Bronchus fibroblast of lung (primary cell): ENCODE measurements at places on chromosomes 4 and X. TPM values are rescaled to one million over a fixed set of nuclear protein-coding genes. Genes with fewer than 3 reads are reported as not detected.

Gene ASMT
- not detected in 2 replicates for total RNA-seq

Gene NUDT11
- 8.8 and 10.4 TPM in 2 replicates for total RNA-seq

Gene PPP2R2C
- 0.15 and 1.0 TPM in 2 replicates for total RNA-seq

Gene TCEAL6
- total RNA-seq, result not detected in 2 replicates

Gene WDR44
- total RNA-seq, result 8.2 and 10.4 TPM in 2 replicates

Gene ANXA3
- 10.1 and 15.3 TPM in 2 replicates for total RNA-seq

Gene MAP7D2
- total RNA-seq, result 0.15 and 1.7 TPM in 2 replicates
